Activated naive CD8-positive, alpha-beta T cell treated with anti-CD3 and anti-CD28 coated beads, Interleukin-2, amount 10 ng/mL, durations not matched to agents 7 days and 5 days (primary cell): ENCODE measurements at places on chromosomes 16 and 17.

- DNase-seq: no peak
Measured at GRCh38 chr17:55677446-55677845, 45.2 kb downstream of the TMEM100 start.

DNA sequence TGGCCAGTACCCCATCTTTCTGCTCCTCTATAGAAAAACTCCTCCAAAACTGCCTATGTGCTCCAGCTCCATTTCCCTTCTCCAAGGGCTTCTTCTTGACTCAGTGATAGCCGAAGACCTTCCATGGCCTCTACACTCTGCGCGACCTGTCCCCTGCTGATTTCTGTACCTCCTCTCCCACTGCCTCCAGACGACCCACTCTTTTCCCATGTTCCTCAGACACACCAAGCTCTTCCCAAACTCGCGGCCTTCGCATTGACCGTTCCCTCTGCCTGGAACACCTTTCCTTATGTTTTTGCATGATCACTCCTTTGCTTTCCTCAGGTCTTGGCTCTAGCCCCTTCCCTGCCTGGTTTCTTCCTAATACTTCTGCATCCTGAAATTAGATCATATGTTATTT is 255.6 kb upstream of the SDK2 start:
- no peak for DNase-seq

- DNase-seq: no peak
Measured at GRCh38 chr17:46889992-46890564, 32.9 kb upstream of the GOSR2 start.

GRCh38 chr16:24848065-24848464 is 2.3 kb downstream of the SLC5A11 start:
- no peak for DNase-seq

DNA sequence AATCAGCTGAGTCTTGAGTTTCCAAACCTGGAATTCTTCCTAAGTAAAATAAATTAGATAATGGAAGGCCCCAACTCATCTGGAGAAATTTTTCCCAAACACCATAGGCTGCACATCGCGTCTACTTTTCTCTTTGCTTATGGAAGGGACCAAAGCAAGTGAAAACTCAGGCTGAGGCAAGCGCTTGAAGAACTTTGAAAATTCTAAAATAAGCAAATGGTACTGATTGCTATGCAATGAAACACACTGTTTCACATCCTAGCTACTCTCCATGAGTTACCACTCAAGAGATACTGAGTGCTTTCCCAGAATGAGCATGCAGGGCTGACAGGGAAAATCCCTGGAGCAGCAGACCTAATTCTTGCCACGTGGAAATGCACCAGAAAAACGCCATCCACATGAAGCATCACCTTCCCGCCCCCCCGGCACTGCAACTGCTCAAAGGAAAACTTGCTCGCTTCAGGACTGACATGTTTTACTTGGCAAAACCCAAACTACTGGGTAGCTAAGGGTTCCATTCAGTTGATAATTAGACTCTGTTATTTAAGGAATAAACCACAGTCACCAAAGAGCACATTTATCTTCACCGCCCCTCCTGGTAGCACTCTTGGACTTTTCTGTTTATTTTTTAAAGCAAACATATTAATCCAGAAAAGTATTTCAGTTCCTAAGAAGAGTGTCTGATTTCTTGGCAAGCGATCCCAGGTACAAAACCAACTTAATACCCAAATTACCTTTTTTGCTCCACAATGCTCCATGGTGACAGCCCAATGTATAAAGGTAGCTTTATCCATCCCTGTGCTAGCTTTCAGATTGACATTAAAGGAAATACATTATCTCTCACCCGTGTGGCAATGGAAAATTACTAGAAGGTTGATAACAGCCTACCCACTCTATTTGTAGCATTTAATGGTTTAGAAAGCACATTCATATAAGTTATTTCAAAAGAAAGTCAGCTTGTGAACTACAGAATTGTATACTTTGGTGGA is 62.5 kb downstream of the WDR59 start:
- DNase-seq: no peak

DNA sequence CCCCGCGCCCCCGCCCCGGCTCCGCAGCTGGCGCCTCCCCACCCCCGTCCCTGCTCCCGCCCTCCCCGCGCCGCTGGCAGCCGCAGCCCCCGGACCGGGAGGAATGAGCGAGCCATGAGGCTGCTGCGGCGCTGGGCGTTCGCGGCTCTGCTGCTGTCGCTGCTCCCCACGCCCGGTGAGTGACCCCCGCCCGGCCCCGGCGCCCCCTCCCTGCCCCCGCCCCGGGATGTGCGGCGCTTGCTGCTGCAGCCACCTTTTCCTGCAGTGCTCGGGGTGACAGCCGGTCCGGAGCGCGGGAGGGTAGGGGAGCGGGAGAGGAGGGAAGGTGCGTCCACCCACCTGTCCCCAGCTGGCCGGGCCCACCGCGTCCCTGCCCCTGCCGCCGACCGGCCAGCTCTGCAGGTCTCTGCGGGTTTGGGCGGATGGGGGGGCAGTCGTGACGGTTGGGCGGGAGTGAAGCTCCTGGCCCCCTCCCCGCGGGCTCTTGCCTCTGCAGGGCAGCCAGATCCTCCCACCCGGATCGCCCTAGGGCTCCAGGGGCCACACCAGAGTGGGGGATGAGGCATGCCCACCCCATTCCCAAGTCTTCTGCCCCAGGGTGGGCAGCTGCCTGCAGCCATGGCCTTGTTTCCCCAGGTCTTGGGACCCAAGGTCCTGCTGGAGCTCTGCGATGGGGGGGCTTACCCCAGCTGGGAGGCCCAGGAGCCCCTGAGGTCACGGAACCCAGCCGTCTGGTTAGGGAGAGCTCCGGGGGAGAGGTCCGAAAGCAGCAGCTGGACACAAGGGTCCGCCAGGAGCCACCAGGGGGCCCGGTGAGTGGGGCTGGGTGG is 513 bp downstream of the ADAM11 start:
- no peak for DNase-seq

DNA sequence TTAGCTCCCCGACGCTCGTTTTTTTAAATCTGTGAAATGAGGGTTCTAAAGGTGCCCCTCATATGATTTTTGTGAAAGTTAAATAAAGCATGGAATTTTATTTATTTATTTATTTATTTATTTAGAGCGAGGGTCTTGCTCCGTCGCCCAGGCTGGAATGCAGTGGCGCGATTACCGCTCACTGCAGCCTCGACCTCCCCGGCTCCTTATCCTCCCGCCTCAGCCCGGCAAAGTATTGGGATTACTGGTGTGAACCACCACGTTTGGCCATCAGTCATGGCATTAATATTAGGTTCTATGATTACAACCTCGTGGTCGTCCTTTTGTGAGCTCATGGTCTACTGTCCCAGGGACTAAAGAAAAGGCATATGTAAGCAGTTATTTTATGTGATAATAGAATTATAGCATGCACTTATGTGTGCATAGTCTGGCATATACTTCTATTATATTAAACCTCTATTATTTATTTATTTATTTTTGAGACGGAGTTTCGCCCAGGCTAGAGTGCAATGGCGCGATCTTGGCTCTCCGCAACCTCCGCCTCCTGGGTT is 557 bp upstream of the LUC7L start:
- no peak for DNase-seq

DNA sequence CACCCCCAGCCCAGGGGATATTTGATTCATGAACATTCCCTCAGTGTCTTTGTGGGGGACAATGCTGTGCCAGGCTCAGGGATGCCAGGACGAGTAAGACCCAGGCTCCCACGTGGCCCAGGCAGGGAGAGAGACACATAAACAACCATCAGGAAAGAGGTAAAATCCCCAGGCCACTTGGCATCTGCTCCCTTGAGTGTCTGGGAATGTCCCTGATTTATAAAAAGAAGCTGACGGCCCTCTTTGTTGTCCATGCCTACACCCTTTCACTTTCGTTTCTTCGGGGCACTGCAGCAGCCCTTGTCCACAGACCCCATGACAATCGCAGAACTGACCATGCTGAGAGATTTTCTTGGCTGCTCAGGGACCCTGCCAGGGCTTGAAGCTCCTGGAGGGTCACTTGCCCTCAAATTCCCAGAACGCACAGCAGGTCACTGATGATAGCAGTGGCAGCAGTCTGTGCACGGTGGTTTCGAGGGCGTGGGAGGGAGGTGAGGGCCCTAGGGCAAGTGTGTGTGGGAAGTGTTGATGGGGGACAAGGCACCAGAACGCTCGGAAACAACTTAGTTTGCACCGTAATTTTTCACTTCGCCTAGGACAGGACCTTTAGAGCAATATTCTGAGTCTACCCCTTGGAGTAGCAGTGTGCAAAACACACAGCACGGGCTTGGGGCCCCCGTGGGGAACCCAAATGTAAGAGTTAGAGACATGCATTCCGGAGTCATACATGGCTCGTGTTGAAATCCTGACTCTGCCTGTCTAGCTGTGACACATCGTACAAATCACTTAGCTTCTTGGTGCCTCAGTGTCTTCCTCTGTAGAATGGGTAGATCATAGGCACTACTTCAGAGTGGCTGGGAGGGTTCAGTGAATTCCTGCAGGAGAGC is 4.7 kb downstream of the NOD2 start:
- DNase-seq: no peak

DNA sequence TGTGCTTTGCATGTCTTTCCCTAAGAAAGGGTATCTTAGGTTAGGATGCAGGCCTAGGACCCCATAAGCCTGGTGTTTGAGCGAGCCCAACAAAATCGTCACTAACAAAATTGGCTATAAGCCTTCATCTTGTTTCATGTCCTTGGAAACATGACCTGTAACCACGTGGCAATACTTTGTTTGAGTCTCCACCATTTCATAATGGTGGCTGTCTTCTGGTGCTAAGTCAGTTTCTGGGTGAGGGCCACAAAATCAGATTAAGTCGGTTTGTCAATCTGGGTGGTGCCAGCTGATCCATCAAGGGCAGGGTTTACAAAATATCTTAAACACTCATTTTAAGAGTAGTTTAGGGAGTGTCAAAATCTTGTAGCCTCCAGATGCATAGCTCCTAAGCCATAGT is 33.0 kb downstream of the C16orf54 start:
- DNase-seq: no peak

DNA sequence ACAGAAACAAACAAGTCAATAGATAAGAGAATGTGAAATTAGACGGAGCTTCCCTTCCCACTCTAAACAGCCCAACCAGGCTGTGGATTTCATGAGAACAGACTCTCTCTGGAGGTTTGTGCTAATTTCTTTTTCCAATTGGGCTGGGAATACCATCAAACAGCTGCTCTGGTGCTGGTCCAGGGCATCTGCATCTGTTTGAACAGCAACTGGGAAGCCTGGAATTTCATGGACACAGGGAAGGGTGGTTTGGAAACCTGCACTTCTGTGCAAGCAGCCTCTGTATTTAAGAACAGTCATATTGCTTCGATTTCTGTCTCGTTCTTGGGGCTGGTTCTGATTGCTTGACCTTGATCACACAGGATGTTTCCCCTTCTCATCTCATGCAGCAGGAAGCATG is 88.7 kb downstream of the FOXL1 start:
- no peak for DNase-seq

GRCh38 chr17:69605571-69605970 is 191.1 kb downstream of the MAP2K6 start:
- no peak for DNase-seq

DNA sequence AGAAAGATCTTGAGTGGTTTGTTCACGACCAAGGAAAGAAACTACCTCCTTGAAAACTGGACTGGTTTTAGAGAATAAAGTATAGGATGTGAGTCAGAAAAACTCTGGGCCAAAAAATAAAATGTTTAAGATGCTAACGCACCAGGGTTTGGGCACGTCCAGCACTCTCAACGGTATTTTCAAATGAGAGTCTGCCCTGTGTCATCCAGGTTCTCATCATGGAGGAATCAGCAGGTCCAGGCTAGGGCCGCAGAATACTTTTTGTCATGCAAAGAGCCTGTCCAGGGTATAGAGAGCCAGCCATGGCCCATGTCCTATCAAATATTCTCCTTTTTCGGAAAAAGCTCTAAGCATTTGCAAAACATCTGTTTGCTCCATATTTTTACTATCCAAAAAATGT is 2.4 kb downstream of the NXN start:
- no peak for DNase-seq

- DNase-seq: no peak
Measured at GRCh38 chr16:86350289-86350688, 160.0 kb upstream of the FOXF1 start.

DNA sequence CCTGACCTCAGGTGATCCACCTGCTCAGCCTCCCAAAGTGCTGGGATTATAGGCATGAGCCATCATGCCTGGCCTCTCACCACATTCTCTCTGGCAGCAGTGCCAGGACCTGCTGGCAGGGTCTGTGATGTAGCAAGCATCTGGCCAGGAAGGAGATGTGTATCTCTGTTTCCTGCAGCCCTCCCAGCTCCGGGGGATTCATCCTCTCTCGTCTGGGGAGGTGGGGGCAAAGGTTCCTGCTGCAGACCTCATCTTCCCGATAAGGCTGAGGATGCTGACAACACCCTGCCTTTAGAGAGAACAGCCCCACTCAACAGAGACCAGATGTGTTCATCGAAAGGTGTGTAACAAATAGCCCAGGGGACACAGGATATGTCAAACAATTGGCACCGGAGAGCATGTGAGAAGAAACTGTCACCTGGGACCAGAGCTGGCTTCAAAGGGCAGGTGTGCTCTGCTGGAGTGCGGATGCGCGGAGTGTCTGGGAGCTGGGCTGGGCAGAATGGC is 54.8 kb upstream of the SEC14L1 start:
- no peak for DNase-seq

DNA sequence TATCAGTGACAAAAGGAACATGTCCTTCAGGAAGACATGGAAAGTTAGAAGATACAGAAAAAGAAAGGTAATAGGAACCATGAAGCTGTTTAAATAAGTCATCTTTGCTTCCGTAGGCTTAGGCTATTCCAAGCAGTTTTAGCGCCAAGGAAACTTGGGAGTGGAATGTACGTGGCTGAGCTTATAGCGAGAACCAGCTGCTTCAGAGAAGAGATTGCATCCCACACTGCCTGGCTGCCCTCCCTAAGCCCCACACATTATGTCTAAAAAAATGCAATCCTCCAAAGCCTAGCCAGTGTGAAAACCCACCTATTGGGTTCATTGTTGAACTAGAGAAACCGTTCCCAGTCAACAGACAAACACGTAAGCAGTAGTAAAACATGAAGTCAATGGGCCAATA is 149.9 kb downstream of the SLC39A11 start:
- DNase-seq: no peak
